ENCODE measurements at places on chromosomes 4 and X.

- no peak for DNase-seq
Measured at GRCh38 chrX:101491943-101492342, 6.7 kb downstream of the ARMCX4 start.

GRCh38 chr4:77446601-77447000, 159.0 kb upstream of the CXCL13 start:
- no peak for DNase-seq

DNA sequence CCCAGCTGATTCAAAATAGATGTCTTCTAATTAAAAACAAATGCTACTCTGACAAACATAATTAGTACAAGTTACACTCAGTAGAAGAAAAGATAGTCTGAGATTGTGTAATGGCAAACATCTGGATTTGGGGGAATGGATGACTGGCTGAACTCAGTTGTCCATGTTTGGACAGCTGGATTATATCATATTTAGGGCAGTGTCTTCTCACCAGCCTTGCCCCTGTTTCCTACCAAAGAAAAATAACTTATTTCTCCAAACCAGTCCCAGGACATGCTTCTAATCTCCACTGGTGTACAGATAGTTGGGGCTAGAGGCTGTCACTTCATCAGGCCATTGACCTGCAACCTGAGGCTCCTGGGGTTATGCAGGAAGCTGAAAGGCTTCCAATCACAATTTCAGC, 237.3 kb downstream of the USP46 start:
- DNase-seq: peak; percentile 28

DNA sequence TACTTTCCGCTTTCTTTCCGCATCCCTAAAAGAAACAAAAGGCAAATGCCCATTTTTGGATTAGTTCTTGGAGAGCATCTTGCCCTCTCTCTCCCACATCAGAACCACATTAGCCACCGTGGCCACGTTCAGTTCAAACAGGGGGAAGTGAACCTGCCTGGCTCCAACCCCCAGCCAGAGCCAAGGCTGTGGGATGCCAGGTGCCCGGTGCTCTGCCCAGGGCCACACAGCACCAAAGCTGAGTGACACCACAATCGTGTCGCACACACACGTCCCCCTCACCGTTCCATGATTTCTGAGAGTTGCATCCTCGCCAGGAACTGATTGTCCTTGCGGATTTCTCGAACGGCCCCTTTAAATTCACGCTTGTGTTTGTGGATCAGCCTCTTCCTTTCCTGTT, 24.3 kb downstream of the NOP14 start:
- no peak for DNase-seq

All from fibroblast of skin of left biceps (primary cell).